ENCODE measurements at places on chromosomes 12 and 14. TPM values are rescaled to one million over a fixed set of nuclear protein-coding genes. Genes with fewer than 3 reads are reported as not detected.

- peak; percentile 37 for DNase-seq
Measured at GRCh38 chr14:92754966-92755365, 6.5 kb upstream of the LGMN start.

DNA sequence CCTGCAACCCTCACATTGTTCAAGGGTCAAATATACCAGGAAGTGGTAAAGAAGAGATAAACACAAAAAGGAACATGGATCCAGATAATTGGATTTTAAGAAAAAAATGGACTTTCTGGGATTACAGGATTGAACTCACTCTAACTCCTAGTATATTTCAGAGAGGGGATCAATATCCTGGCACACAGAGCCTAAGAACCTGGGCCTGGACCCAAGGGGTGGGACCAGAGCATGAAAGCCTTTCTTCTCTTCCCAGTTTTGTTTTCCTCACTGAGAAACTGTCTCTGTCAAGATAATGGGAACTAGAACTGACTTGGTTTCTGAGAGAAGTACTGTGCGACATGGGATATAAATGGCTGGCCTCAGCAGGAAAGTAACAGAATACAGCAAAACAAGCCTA is 422.8 kb upstream of the STXBP6 start:
- DNase-seq, result no peak

DNA sequence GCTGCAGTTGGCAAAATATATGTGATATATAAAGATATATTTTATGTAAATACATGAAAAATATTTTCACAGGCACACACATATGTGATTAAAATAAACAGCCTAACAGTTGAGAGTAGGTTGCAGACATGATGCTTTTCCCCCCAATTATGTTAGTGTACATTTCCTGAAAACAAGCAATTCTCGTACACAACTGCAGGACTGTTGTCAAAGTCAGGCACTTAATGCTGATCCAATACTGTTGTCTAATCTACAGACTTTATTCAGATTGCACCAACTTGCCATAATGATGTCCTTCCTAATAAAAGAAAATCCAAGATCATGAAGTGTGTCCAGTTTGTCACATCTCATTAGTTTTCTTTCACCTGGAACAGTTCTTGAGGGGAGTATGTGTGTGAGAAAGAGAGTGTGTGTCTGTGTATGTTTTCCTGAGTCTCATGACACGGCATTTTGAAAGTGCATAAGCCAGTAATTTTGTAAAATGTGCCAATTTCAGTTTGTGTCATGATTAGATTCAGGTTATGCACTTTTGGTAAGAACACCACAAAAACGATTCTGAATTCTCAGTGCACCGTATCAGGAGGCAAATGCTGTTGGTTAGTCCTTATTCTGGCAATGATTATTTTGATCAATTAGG is 16.5 kb upstream of the SEL1L start:
- DNase-seq, result no peak

GRCh38 chr14:50666772-50667683 is 1.1 kb downstream of the SAV1 start:
- peak; percentile 70 for DNase-seq

The ARHGEF25 gene
- total RNA-seq, result 18.6 TPM
